HFF-Myc (cell line): ENCODE measurements at places on chromosomes 7 and 10.
A peak's percentile ranks its signal among the peaks of the same experiment; 100 is the strongest.

GRCh38 chr10:6023661-6024333 lies 38.4 kb downstream of the IL2RA start:
- DNase-seq, result no peak

DNA sequence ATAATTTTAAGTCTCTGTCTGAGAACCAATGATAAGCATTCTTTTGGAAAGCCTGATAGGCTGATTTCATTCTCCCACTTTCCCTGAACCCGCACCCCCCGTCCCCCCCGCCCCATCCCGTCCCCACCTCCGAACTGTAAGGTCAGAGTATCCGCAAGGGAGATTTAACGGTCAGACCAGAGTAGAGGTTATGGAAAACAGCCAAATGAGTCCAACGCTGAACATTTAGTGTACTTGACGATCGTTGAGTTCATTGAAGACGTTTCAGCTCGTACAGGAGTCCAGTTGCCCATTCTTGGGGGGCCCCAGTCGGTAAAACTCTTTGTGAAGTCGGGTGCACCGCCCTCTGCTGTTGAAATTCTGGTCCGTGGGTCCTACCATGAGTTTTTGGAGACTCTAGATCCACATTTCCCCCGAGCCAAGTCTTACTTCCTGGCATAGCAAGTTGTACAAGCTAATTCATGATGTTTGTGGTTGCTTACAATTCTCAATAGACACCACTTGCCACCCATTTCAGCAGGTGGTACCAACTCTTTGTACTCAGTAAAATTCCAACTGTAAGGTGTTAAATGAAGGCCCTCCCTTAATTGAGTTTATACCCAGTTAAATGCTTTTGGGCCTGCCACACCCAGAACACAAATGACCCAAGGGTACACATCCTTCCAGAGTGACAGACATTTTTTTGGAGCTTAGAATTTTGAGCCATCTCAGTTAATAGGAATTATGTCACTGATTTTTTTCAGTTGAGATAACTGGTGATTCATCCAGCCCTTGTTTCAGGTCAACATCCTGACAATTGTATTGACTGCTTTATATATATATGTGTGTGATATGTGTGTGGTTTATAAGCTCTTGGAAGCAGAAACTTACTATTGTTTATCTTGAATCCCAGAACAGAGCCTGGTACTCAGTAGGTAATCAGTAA lies 1.2 kb downstream of the MARCHF5 start:
- peak; percentile 19 for DNase-seq

GRCh38 chr10:91771907-91772306 lies 26.3 kb upstream of the TNKS2 start:
- no peak for DNase-seq

- DNase-seq, result no peak
Observed at GRCh38 chr7:100191775-100192174, 14.1 kb downstream of the STAG3 start.

- DNase-seq, result no peak
Observed at GRCh38 chr7:3029138-3029537, 14.5 kb downstream of the CARD11 start.

- DNase-seq, result peak; percentile 19
Observed at GRCh38 chr7:18993933-18994668, 123.3 kb downstream of the TWIST1 start.

DNA sequence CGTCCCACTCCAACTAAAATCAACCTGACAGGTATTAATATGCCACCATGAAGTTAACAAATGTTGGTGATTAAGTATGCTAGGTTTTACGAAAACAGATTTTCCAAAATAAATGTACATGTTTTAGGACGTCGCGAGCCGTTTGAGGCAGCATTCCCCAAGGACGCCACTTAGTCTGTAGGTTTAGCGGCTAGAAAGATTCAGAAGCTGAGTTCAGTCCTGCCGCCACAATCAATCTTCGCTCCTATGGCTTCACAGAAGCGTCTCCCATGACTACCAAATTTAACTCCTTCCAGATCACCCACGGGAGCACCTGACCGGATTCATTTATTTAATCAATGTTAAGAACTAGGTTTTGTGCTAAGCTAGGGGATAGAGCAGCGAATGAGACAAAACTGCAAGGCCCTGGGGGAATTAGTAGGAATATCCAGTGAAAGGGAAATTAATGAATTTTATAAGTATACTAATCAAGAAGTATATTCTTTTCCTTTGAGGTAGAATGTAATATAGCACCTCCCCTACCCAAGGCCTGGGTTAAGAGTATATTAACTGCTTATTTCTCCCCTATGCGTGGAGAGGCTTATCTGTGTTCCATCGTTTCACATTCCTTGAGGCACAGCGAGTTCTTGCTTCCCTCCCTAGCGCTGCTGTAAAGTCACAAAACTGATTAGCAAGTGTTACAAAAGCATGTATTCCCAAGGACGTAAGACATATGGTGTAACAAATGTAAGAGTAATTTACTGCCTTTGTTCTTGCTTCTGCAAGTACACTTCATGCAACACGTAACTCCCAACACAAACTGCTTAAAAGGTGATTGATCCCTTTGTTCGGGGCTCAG lies 994 bp upstream of the CYP51A1 start:
- DNase-seq, result no peak

DNA sequence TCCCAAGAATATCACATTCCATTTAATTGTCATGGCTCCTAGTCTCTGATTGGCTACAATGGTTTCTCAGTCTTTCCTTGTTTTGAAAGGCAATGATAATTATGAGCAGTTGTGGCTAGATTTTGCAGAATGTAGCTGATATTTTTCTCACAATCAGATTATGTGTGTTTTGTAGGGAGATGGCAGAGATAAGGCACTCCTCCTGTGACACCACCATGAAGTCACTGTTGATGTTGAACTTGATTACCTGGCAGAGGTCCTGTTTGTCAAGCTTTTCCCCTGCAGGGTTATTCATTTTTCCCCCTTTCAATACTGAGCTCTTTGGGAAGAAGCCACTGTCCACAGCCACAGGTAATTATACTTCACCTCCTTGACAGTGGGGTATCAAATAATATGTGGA lies 602.9 kb upstream of the PFKP start:
- DNase-seq, result no peak
